ENCODE measurements at places on chromosomes 3 and 15.

- DNase-seq = no peak
These were observed 2.4 kb downstream of the SIAH2 start for GRCh38 chr3:150760431-150761200.

DNA sequence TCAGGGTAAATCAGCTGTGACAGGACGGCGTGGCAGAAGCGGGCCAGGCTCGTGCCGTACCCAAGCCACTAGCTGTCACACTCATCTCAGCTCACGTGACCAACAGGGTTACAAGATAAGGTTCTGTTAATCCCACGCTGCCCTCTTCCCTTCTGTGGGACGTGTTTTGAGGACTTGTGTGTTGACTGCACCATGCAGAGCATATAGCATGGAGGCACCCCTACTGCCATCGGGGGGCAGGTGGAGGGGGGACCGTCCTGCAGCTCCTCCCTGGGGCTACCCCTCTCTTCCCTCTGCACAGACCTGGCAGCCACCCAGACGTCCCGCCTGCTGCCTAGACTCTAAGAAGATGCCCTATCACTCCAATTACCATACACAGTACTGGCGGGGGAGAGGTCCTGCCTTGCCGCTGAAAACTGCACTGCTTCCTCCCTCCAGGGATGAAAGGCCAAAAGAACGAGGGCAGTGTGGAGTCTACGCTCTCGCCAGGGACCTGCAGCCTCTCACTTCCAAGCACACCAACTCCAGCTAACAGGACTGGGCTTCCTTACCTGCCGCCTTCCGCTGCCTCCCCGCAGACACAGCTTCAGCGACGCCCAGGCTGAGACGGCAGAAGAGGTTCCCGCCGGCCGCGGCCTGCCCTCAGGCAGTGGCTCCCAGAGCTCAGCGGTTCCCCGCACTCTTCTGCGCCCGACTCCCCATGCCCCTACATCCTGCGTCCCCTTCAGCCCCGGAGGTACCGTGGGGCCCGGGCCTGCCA, at the start of gene TNK2:
Gene TNK2 (minus strand): TSS at position 618 of the 760 bp plus-strand sequence. CDS start 19,963 bp downstream, outside the sequence.
- no peak for DNase-seq

- no peak for DNase-seq
These were observed 7.0 kb upstream of the JMJD7 start for GRCh38 chr15:41820791-41821423.

DNA sequence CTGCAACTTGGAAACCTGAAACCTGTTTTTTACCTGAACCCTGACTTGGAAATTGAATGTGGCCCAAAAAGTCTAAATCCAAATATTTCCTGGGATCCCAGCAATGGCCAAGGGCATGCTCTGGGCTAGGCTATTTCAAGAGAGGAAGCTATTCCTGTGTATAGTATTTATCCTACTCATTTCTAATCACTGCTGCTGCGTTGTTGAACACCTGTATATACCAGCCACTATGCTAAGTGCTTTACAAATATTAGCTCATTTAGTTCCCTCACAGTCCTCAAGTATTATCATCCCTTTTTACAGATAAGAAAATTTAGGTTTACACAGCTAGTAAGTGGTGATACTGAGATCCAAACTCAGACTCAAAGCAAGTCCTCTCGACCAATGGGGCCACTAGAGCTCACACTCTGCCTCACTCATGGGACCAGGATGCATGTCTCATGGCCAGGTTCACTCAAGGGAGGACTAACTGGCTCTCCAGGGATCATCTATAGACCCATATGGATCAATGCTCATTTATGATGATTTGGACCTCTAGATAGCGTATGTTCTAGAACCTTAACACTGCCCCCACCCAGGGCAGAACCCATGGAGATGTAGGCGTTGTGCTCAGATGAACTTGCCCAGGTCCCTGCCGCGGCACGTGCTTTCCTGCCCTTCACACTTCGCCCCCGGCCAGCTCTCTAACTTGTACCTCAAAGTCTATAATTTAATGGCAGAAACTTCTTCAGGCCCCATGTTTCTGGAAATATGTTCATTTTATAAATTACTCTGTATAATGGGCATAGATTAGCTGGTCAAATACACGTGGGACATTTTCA, 2.6 kb upstream of the CCR4 start:
- no peak for DNase-seq

- no peak for DNase-seq
These were observed 184.5 kb downstream of the TBC1D5 start for GRCh38 chr3:17557749-17558463.

GRCh38 chr3:192904632-192905289, 12.9 kb downstream of the MB21D2 start:
- DNase-seq = no peak

GRCh38 chr3:196127308-196128040, 45.6 kb upstream of the TFRC start:
- no peak for DNase-seq

GRCh38 chr3:180073561-180073960, 36.8 kb upstream of the PEX5L start:
- no peak for DNase-seq

GRCh38 chr3:5889374-5889773, 701.9 kb downstream of the EDEM1 start:
- DNase-seq = no peak

- no peak for DNase-seq
These were observed 238.8 kb upstream of the WNT5A start for GRCh38 chr3:55725681-55726500.

- DNase-seq = no peak
These were observed 145.4 kb upstream of the PROK2 start for GRCh38 chr3:71930056-71930991.

- DNase-seq = no peak
These were observed 7.9 kb upstream of the FURIN start for GRCh38 chr15:90860450-90860849.

DNA sequence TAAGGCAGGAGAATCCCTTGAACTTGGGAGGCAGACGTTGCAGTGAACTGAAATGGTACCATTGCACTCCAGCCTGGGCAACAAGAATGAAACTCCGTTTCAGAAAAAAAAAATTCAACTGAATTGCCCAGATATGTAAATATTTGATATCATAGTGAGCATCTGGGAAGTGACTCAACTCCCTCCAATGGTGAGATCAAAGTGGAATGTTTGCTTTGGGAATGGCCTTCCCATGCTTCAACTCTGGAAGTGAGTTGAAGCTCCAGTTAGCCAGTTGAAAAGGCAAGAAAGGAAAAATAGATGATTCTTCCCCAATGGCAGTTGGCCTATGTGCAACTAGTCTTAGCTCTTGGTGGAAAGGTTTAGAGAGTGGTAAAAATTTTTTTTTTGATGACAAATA, 131.6 kb upstream of the CMC1 start:
- DNase-seq = peak; percentile 22

- no peak for DNase-seq
These were observed 202.1 kb upstream of the ZBTB20 start for GRCh38 chr3:115348951-115349745.

GRCh38 chr3:79973917-79974595, 206.3 kb upstream of the ROBO1 start:
- no peak for DNase-seq

GRCh38 chr3:30666572-30667279, 60.3 kb downstream of the TGFBR2 start:
- no peak for DNase-seq

- no peak for DNase-seq
These were observed 16.7 kb upstream of the ZNF280D start for GRCh38 chr15:56749982-56750381.

GRCh38 chr3:146491303-146491702, 21.9 kb upstream of the PLSCR2 start:
- DNase-seq = no peak

- DNase-seq = no peak
These were observed 77.8 kb upstream of the HES1 start for GRCh38 chr3:194058189-194058571.

DNA sequence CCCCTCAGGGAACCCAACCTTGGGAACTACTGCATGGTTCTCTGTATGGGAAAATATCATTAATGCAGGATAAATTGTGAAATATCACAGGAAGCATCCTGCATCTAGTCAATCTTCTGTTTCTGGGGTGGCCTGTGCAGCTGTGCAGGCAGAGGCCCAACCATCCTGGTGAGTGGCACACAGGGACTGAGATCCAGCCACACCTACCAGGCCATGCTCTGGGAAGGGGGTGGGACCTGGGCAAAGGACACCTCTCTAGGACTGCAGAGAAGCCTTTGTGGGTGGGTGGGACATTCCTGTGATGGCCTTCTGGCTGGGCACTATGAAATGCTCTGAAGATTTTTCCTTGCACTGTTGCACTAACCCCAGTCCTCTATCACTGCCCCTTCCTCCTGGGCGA, 26.8 kb downstream of the CCRL2 start:
- no peak for DNase-seq

DNA sequence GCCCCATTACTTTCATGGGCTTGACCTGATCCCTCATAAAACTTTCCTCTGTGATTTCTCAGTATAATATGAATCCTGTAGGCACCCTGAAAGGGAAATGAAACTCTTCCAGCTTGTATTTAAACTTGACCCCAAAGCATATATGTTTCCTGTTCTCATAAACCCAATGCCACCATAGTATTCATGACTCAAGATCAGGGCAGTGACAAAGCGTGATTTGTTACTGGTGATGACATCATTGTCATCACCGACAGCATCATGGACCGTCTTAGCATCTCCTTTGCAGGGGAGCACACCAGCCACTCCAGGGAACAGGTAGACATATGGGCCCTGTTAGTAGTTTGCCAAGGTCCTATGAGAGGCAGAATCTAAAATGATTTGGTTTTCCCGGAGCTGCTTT, 741.2 kb downstream of the NR2F2 start:
- no peak for DNase-seq

DNA sequence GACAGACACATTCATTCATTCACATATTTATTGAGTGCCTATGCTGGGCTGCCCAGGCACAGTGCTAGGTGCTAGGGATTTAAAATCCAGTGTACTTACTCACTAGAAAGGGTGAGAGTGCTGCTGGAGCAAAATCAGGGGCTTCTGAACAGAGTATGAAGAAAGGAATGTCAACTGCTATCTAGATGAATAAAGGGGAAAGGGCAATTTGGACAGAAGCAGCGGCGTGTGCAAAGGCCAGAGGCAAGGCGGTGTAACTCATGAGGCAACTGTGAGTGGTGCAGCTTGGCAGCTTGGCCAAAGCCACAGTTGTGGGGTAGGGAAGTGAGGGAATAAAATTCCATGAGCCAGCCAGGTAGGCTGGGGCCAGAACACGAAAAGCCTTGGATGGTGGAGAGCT, 76.7 kb downstream of the RAD18 start:
- no peak for DNase-seq

GRCh38 chr3:27073912-27074311, 295.3 kb downstream of the NEK10 start:
- no peak for DNase-seq

- DNase-seq = no peak
These were observed 6.3 kb downstream of the PXYLP1 start for GRCh38 chr3:141237701-141238521.

DNA sequence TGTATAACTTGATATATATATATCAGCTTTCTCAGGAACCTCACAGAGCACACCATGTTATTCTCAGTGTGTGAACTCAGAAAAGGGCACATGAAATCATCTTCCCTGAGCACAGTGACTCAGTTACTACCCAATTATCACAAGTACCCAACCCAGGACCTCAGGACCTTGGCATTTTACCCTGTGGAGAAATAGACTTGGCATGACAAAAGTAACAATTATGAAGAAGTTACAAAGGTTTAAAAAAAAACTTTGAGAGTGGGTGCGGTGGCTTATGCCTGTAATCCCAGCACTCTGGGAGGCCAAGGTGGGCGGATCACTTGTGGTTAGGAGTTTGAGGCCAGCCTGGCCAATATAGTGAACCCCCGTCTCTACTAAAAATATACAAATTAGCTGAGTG, 52.4 kb downstream of the ONECUT1 start:
- DNase-seq = no peak

DNA sequence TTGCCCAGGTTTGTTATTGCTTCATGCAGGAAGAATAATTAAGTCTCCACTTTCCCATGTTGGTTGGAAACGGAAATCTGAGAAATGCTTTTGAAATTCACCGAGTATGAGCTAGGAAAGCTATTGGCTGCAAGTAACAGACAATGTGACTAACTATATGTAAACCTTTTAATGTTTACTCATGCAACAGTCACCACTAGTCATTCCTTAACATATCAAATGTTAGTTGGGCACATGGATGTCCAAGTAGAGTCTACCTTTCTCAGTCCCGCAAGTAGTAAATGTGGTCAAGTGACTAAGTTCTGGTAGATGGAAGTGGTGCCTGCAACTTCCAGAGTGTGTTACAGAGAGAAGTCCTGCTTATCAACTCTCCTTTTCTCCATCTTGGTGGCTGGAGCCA, 52.5 kb downstream of the KLF15 start:
- DNase-seq = no peak

DNA sequence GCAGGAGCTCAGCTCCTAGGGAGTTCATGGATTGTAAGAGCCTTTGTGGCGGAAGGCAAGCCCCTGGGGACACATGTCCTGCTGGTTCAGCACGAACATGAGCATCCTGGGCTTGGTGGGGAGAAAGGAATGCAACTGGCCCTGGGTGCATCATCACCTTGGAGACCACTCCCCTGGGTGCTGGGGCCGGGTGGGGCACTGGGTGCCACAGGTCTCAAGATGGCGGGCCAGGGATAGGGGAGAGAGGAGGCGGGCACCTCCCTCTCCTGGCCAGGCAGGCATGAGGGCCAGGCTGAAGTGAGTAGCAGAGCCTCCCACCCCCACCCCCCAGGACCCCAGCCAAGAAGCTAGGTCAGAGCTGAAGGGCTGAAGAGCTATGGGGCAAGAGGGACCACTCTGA, 768 bp downstream of the PCBP4 start:
- DNase-seq = no peak

- DNase-seq = no peak
These were observed 751.3 kb downstream of the ZNF385D start for GRCh38 chr3:20999661-21000060.

DNA sequence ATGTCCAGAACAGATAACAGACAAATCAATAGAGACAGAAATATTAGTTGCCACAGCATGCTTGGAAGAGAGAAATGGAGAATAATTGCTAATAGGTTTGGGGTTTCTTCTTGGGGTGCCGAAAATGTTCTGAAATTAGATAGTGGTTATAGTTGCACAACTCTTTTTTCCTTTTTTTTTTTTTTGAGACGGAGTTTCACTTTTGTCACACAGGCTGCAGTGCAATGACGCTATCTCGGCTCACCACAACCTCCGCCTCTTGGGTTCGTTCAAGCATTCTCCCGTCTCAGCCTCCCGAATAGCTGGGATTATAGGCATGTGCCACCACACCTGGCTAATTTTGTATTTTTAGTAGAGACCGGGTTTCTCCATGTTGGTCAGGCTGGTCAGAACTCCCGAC, 163.3 kb downstream of the PLCH1 start:
- DNase-seq = no peak

GRCh38 chr15:47769166-47769565, 51.9 kb downstream of the SEMA6D start:
- no peak for DNase-seq

GRCh38 chr3:52333869-52334557, 17.9 kb downstream of the DNAH1 start:
- DNase-seq = no peak

GRCh38 chr15:91216000-91216399, 115.9 kb downstream of the SV2B start:
- no peak for DNase-seq

GRCh38 chr3:175278680-175279079, 419.5 kb downstream of the NAALADL2 start:
- DNase-seq = no peak

GRCh38 chr3:107218864-107219269, 158.4 kb upstream of the CCDC54 start:
- DNase-seq = no peak

Measured in LoVo (cell line).